Naive thymus-derived CD4-positive, alpha-beta T cell (primary cell): ENCODE measurements at places on chromosomes 4 and X. TPM values are rescaled to one million over a fixed set of nuclear protein-coding genes. Genes with fewer than 3 reads are reported as not detected.

DNA sequence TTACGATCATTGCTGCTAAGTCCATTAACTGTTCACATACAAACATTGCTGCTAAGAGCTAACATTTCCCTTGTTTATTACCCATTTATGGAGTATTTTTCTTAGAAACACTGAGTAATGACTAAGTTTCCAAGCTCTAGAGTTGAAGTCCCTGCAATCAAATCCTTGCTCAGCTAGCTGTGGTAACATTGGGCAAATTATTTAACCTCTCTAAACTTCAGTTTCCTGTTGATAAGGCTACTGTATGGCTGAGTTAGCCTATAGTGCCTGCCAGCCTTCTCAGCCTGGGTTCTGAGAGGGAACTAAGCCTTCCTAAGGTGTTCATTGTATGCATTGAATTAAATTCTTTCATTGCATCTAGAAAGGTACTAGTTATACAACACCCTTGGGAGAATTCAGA is 15.2 kb upstream of the SCOC start:
- H3K36me3 ChIP-seq = no peaks in the 10 kb centered on the region
- H3K4me3 ChIP-seq = no peak overlapping the region
- H3K27me3 ChIP-seq = no peaks in the 10 kb centered on the region

DNA sequence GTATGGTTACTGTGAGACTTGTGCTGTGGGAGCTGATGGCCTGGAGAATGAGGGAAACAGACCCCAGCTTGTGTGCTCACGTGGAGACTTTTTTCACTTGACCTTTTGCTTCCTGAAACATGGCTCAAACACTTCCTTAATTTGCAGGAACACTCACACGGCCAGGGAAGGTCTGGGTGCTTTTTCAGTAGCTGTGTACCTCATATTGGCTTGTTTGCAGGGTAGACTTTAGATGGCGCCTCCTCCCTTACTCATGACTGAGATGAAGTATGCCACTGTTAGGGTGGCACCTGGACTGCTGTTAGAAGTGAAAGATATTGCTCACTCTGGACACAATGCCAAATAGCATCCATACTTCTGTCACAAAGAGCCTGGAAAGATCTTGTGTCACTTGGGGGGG is 75.7 kb upstream of the WDR1 start:
- no peaks in the 10 kb centered on the region for H3K36me3 ChIP-seq
- DNase-seq = no peak
- no peak overlapping the region for H3K27ac ChIP-seq
- no peaks in the 10 kb centered on the region for H3K4me1 ChIP-seq
- H3K4me3 ChIP-seq = no peak overlapping the region

Gene CXCL1
- total RNA-seq = not detected

Gene PHOX2B
- not detected for total RNA-seq

DNA sequence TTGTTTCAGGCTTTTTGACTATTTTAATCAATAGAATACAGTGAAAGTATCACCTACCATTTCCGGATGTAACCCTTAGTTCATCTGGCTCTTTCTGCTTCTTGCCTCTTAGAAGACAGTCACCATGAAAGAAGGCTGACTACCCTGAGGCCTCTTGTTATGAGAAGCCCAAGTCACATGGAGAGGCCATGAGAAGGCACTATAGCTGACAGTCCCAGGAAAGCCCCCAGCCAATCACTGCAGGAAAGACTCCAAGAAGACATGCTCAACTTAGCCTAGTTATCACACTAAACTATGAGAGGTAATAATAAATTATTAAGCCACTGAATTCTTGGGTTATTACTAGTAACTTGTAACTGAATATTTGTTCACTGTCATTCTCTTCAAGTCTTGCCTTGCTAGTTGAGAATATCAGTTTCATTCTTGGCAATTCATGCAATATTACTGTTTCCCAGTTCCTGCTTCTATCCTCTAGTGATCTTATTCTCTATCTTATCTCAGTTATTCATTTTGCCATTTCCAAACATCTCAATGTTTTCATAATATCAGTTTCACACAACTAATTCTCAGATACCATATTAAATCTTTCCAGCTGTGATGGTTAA is 57.1 kb upstream of the GUCY1A1 start:
- H3K36me3 ChIP-seq = no peaks in the 10 kb centered on the region
- no peaks in the 10 kb centered on the region for H3K4me1 ChIP-seq
- no peak overlapping the region for H3K27ac ChIP-seq
- H3K4me3 ChIP-seq = no peak overlapping the region
- DNase-seq = no peak

- no peaks in the 10 kb centered on the region for H3K36me3 ChIP-seq
- H3K4me3 ChIP-seq = no peak overlapping the region
- no peak for DNase-seq
- H3K27ac ChIP-seq = no peak overlapping the region
- no peaks in the 10 kb centered on the region for H3K4me1 ChIP-seq
These were observed 37.8 kb downstream of the SPOCK3 start for GRCh38 chr4:167196344-167197012.

Gene NR3C2
- total RNA-seq = 1.4 and 2.2 TPM in 2 replicates

Gene TMEM150C
- total RNA-seq = not detected

DNA sequence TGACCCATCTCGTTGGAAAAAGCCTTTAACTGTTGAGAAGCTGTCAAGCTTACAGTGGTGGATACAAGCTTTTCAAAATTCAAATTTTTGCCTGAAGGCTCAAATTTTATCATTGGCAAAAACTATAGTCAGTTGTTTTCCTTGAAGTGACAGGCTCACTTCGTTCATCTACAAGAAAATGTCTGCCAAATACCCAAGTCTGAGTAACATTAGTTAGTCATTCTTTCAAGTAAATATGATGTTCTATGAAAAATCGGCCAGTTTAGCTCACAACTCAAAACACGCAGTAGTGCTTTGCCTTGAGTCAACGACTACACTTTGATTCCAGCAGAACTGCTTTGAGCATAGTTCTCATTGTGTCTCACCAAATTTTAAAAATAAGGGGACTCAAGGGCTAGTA is 170.3 kb upstream of the MAMLD1 start:
- H3K4me3 ChIP-seq = no peak overlapping the region
- no peaks in the 10 kb centered on the region for H3K4me1 ChIP-seq
- DNase-seq = no peak
- no peaks in the 10 kb centered on the region for H3K36me3 ChIP-seq

Gene CXCL9
- total RNA-seq = not detected

GRCh38 chrX:129755779-129756650 is 17.2 kb downstream of the XPNPEP2 start:
- no peaks in the 10 kb centered on the region for H3K27me3 ChIP-seq
- peak overlapping the region; percentile 38 for H3K4me3 ChIP-seq
- H3K36me3 ChIP-seq = no peaks in the 10 kb centered on the region
- peaks cover 59% of the 10 kb centered on the region for H3K4me1 ChIP-seq

- H3K27me3 ChIP-seq = no peaks in the 10 kb centered on the region
- no peak for DNase-seq
- peak overlapping the region; percentile 96 for H3K4me3 ChIP-seq
- peaks cover 15% of the 10 kb centered on the region for H3K4me1 ChIP-seq
These were observed 1.5 kb upstream of the EIF4E start for GRCh38 chr4:98930311-98930865.

DNA sequence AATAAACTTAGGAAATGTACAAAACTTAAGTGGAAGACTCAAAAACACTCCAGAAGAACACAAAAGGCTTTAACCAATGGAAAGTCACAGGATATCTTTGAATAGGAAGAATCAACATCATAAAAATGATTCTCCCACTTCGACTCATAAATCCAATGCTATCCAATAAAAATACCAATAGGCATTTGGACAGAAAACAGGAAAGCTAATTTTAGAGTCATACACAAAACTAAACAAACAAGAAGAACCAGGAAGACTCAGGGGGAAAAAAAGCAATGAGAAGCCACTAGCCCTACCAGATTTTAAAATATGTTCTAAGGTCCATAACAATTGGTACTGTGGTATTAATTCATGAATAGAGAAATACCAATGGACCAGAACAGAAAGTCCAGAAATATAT is 28.2 kb downstream of the SLC9A7 start:
- no peak for DNase-seq
- H3K36me3 ChIP-seq = no peaks in the 10 kb centered on the region
- no peak overlapping the region for H3K27ac ChIP-seq
- no peak overlapping the region for H3K4me3 ChIP-seq
